ENCODE measurements at places on chromosomes 6 and 20.
A peak's percentile ranks its signal among the peaks of the same experiment; 100 is the strongest.

DNA sequence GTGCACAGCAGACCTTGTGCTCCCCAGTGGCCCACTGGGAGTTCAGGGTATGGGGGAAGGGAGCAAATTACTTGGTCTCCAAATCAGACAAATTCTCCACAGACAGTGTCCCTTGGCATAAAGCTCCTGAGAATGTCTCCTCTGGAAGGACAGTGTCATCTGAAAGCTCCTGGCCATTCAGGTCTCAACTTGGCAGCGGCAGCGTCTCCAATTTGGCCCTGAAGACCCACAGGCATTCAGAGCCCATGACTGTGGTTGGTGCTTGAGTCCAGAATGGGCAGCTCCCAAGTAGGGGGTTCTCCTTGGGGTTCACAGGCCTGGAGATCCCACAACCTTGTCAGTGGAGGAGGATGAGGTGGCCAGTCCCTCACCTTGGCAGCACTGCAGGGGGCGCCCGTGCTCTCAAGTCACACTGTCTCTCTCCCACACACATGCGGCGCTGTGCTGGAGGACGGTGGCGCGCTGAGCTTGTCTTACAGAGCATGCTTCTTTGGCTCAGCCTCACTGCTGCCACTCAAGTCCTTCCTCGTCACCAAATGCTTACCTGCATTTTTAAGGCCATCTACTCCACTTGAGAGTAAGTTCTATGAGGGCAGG is 20.7 kb downstream of the DYNLRB1 start:
- peak; percentile 59 for DNase-seq

DNA sequence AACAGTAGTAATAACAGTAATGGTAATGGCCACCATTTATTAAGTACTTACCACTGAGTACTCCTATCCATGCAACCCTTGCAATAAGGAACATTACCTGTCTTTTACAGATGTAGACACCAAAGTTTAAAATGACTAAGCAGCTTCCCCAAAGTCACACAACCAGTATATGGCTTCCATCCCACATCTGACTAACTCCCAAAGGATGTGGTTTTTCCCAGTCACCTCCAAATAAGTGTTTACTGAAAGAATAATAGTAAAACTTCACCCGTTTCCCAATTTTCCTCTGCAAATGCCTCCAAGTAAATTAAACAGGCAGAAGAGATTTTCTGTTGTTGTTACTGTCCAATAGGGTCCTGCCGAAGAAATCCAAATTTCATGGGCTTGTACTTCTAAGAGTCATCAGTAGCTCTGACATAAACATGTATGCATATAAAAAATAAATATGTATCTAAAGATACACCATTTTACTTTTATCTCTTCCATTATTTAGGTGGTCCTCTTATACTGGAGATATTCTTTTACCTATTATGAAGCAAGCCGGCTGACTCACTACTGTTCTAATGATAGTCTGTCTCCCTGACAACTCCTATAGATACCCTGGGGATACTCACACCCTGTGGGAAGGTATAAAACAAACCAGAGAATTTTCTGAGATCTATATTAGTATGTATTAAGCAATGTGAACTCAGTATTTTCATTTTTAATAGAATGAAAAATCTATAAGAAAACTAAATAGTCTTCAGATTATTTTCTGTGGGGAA is 77.9 kb upstream of the ID4 start:
- DNase-seq: no peak

DNA sequence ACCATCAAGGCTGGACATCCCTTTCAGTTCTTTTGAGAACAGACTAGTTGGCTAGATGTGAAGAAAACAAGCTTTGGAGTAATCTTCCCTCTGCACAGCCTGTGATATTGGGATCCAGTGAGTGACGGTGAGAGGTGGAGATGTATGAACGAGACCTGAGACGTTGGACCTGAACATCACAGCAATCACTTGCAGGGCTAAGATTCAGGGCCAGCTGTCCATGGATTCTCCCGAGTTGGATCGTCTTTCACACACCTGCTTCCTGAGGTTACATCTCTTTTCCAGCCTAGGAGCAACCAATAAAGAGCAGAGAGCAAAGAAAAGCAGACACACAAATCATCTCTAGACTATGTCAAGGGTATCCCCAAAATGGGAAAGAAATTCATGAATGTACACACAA is 30.0 kb upstream of the TMEM14A start:
- no peak for DNase-seq

- DNase-seq: no peak
Observed at GRCh38 chr20:57837208-57838035, 127.6 kb upstream of the PMEPA1 start.

DNA sequence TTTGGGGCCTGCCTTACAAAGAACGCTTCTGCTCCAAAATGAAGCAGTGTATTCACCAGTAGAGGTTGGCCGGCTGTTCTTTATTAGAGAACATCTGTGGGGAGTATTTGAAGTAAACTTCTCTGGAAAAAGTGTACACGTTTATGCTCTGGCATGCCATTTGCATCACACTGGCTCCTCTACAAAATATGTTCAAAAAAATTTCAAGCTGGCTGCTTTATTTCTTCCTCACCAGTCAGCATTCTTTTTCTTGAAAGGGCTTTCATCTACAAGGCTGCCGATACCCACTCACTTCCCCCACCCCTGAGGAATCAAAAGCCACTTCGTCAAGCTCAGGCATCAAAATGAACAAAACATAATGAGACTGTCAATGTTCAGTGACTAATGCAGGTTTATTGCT is 294.1 kb downstream of the TFAP2B start:
- DNase-seq: no peak
